CD4-positive, alpha-beta memory T cell (primary cell): ENCODE measurements at places on chromosomes 6 and 20. TPM values are rescaled to one million over a fixed set of nuclear protein-coding genes. Genes with fewer than 3 reads are reported as not detected.

Gene LY86
- 1.5 TPM for total RNA-seq

Gene C20orf144
- total RNA-seq: 0.61 TPM

Gene PHACTR1
- total RNA-seq: 0.44 TPM

Gene CHRNA4
- total RNA-seq: not detected

Gene RTN4IP1
- 8.3 TPM for total RNA-seq

Gene IL17A
- not detected for total RNA-seq

Gene EYS
- total RNA-seq: not detected

Gene TCF15
- total RNA-seq: not detected

Gene DXO
- 27.8 TPM for total RNA-seq
